ENCODE measurements at places on chromosomes 2 and 18.

GRCh38 chr2:152566728-152567069, 150.6 kb downstream of the PRPF40A start:
- no peak for DNase-seq

- no peak for DNase-seq
These were observed 12.7 kb upstream of the CDK15 start for GRCh38 chr2:201793631-201794030.

DNA sequence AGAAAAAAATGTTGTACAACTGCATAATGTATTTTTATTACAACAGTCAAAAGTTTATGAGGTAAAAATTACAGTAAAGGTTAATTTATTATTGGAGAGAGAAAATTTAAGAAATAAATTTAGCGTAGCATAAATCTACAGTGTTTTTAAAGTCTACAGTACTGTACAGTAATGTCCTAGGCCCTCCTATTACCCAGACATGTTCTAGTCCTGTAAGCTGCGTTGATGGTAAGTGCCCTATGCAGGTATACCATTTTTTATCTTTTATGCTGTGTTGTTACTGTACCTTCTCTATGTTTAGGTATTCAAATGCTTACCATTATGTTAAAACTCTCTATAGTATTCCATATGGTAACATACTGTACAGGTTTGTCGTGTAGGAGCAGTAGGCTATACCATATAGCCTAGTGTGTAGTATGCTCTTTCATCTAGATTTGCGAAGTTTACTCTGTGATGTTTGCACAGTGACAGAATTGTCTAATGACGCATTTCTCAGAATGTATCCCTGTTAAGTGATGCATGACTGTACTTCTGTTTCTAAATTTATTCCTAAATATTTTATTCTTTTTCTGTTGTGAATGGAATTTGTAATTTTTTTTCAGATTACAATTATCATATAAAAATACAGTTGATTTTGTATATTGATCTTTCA, 24.5 kb downstream of the ABI2 start:
- no peak for DNase-seq

GRCh38 chr2:133600266-133600928, 32.1 kb upstream of the NCKAP5 start:
- no peak for DNase-seq

DNA sequence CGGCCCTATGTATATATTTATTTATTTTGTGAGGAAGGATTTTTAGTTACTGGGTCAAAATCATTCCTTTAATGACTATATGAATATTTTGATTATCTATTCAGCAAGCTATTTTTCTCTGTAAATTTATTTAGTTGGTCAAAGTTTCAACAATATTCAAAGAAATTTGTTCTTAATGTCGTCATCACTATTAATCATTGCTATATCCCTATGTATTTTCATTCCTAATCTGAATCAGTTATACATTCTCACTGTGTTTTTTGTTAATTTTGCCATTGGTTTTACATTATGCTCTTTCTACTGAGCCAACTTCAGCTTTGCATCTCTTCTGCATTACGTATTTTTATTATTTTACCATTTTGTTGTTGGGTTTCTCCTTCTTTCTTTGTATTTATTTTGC, 105.7 kb downstream of the CCDC178 start:
- no peak for DNase-seq

GRCh38 chr18:27144672-27145071, 40.4 kb downstream of the CHST9 start:
- DNase-seq: no peak

DNA sequence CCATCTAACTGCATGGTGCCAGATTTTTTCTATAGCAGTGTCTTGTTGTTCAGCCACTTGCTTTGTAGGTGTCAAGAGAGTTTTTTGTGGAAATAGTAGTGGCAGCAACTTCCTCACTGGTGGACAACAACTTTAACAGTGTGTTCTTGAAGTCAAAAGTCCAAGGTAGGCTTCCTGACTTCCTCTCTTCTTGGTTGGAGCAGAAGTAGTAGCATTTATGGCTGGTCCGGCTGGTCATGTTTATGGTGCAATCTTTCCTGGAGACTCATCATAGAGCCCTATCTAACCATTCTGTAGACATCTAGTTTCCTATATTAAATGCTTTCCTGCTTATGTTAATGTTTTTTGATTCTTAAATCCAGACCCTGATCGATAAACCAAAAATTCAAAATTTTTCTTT, 11.7 kb downstream of the GPR75 start:
- DNase-seq: no peak

DNA sequence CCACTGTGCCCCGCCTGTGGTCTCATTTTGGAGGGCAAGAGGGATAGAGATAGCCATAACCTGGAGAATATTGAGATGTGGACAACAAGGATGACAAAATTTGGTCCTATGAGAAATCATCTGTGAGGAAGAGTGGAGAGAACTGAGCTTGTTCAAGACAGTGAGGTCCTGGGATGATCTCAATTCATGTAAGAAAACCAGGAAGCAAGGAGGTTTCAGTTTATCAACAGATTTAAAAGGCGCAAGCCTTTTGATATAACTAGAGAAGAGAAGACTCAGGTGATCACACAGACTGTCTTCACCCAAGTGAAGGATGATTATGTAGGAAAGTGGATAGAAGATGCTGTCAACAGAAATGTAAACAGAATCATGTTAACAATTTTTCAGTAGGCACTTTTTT, 39.1 kb downstream of the PCBP1 start:
- no peak for DNase-seq

DNA sequence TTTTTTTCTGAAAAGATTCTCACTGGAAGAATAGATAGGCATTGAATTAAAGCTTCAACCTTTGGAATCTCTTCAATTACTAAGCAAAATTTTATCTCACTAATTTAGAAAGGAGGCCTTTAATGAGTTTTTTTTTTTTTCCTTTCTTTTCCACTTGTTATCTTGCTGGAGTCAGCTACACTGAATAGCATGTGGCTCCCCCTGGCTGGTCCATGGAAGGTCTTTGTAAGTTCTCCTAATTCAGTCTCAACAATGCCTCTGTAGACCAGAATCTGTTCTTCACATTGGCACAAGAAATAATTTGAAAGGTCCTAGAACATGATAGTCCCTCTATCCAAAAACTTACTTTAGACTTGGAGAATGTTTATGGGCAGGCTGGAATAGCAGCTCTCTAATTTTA, 24.2 kb upstream of the SCN1A start:
- DNase-seq: no peak

- no peak for DNase-seq
These were observed 13.0 kb upstream of the SLC9A2 start for GRCh38 chr2:102606353-102606752.

- no peak for DNase-seq
These were observed 1155.6 kb downstream of the LRP1B start for GRCh38 chr2:140975237-140975636.

DNA sequence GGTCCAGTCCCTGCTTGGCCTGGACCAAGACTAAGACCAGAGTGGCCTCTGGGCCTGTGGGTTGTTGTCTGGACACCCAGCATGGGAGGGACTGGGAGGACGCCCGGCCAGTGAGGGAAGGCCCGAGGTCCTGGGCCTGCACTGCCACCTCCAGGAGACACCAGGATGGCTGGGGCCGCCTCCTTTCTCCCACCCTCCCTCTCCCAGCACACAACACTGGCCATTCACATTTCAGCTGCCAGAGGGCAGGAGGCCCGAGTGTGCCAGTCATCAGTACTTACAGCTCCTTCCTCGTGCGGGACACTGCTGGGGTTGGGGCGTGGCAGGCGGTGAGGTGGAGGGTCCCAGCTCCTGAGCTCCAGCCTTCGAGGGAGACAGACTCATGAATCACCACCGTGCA, 133.5 kb downstream of the ASB1 start:
- DNase-seq: no peak

DNA sequence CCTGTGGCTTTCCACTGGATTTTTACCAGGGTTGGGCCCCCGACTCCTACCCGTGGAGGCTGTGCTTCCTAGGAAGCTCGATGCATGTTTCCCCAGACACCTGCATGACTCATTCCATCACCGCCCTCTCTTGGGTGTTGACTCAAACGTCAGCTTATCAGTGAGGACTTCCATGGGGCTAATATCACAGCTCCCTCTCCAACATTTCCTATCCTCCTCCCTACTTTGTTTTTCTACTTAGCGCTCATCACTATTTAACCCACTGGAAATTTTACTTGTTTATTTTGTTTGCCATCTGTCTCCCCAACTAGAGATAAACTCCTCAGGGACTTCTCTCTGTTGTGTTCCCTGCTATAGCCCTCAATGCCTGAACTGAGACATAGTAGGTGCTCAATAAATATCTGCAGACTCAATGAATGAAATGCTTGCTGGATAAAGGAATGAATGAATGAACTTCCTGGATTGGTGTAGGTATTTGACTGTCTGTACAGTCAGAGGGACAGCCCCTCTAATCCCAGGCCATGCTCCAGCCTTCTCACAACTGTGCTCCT, 89.7 kb upstream of the MSH2 start:
- no peak for DNase-seq

DNA sequence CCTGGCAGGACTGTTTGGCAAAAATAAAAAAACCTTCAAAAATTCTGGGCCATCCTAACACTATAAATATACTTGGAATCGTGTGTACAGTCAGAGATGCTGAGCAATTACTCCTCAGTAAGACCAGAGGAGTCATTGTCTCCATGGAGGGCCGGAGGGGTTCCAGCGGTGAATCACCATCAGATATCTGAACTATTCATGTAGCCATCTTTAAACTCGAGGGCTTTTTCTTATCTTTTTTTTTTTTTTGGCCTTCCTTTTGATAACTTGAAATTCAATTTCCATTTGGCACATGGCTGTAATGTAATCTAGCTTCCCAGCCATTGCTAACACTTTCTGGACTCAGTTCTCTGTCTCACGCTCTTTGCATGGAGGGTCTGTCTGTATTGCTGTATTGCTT, 7.4 kb upstream of the FHL2 start:
- no peak for DNase-seq

GRCh38 chr2:1990151-1990589, 245.9 kb upstream of the PXDN start:
- peak; percentile 75 for DNase-seq

DNA sequence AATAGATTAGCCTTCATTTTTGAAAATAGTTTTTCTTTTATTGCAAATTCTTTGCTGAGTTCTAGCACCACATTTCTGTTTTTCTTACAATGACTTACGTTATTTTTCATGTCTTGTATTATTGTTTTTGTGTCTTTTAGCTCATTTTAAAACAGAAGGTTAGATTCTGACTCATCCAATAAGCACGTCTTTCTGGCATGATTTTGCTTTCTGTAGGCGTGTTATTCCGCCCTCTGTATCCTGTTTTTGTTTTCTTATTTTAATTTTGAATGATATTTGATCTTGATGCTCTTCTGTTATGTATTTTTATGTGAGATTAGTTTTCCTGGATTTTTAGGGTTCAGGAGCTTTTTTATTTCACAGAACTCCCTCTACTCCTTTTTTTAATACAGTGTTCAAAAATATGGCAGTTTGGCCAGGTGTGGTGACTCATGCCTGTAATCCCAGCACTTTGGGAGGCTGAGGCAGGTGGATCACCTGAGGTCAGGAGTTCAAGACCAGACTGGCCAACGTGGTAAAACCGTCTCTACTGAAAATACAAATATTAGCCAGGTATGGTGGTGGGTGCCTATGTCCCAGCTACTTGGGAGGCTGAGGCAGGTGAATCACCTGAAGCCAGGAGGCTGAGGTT, 145.0 kb downstream of the CLIP4 start:
- no peak for DNase-seq

GRCh38 chr2:238685327-238685709, 162.6 kb upstream of the TWIST2 start:
- no peak for DNase-seq

GRCh38 chr2:208369091-208369490, 37.5 kb upstream of the PTH2R start:
- no peak for DNase-seq

DNA sequence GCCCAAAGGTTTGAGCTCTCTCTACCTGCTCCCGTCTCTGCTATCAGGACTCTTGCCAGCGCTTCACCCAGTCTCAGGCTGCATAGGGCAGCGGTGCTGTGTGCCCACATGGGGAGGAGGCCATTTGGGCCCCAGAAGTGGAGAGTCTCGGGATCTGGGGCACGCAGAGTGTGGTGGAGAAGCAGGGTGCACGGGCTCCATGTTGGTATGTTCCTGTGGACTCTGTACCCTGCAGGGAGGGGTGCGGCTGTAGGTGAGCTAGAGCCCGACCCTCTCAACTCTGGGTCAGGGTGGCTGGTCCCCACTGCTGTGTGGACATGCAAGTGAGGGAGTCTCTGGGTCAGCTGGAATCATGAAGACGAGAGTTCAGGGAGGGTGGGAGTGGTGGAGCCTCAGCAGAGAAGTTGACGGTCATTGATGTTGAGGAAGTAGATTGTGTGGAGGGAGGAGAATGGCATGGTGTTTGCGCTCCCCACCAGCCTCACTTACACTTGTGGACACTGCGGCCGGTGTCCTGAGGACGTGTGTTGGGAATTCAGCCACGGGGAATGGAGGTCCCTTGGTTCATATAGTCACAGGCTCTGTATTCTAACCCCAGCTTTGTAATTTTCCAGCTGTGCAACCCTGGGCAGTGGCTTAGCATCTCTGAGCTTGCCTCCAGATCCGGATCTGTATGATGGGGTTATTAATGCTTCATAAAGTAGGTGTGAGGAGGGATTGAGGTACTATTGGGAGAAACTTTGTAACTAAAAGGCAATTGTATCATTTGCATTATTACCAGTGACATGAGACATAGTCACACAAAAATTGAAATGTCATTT, 840 bp upstream of the PSD4 start:
- DNase-seq: no peak

DNA sequence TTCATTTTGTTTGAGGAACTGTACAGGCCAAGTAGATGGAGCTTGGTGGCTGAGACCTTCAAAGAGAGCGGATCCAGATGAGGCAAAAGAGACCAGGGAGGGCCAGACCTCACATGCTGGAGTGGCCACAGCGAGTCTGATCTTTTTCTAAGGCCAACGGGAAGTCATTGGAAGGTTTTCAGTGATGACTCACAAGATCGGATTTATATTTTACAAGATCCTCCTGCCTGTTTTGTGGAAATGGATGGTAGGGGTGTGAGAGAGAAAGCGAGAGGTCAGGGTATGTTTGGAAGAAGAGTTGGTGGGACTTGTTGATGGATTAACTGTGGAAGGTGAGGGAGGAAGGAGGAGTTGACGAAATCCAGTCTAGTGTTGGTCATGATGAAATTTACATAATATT, 44.6 kb upstream of the TUBA3D start:
- no peak for DNase-seq

DNA sequence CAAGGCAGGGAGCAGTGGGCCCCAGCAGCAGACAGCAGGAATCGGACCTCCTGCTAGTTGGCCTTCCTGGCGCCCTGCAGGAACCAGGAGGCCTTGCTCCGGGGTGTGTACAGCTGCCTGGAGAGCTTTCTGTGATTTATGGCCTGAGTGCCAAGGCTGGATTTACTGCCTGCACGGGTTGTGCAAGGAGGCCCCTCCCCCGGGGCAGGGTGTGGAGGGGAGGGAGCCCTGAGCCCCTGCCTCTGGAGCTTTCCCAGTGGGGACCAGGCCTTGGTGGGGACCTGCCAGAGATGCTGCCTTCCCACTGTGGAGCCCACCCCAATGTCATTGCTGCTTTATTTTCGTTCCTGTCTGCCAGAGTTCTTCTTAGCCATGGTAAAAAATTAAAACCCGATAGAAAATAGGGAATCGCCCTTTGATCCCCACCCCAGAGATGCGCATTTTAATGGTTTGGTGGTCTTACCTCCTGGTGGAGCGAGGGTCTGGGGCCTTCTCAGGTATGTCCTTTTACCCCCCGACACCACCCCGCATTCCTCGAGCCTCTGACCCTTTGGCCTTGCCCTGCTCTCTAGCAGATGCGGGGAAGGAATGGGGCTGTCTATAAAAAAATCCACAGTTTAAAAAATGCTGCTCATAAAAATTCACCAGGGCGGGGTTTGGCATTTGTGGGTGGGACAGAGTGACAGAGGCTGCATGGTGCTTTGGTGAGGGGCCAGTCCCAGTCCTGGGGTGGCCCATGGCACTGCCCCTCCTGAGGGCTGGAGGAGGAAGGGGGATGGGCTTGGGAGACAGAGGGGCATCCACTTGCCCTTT, 6.9 kb upstream of the RALB start:
- DNase-seq: no peak

All from hematopoietic multipotent progenitor cell treated with erythropoietin and hydrocortisone succinate and interleukin-3 and kit ligand, for 4 days (in vitro differentiated cells).